ENCODE measurements at places on chromosomes 16 and 17.

DNA sequence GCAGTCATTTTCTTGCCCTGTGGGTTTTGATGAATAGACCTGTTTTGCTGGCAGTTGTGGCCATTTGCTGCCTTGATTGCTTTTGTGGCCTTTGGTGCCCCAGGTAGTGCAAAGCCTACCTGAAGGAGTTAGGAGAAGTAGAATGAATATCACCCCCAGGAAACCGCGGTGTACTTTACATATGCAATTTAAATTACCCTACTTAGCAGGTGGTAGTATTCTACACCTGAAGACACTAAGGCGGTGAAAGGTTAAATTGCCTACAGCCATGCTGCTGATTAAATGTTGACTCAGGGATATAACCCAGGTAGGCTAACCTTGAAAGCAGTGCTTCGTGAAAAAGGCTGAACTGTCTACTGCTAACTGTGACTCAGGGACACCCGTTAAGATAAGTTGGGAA lies 27.2 kb upstream of the WWOX start:
- DNase-seq = no peak

DNA sequence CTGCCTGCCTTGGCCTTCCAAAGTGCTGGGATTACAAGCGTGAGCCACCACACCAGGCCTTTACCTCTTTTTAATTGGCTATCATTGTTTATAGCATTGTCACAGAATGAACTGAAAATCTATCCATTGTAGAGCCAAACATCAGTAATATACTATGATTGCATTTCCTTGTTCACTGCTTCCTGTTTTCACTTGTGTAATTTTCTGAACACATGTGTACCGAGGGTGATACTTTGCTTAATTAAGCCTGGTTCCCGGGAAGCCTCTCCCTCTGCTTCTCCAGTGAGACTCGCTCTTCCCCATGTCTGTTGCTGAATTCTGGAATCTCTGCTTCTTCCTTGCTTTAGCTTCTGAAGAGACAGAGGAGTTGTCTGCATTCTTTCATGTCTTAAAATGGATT lies 33.1 kb downstream of the POLR3E start:
- no peak for DNase-seq

DNA sequence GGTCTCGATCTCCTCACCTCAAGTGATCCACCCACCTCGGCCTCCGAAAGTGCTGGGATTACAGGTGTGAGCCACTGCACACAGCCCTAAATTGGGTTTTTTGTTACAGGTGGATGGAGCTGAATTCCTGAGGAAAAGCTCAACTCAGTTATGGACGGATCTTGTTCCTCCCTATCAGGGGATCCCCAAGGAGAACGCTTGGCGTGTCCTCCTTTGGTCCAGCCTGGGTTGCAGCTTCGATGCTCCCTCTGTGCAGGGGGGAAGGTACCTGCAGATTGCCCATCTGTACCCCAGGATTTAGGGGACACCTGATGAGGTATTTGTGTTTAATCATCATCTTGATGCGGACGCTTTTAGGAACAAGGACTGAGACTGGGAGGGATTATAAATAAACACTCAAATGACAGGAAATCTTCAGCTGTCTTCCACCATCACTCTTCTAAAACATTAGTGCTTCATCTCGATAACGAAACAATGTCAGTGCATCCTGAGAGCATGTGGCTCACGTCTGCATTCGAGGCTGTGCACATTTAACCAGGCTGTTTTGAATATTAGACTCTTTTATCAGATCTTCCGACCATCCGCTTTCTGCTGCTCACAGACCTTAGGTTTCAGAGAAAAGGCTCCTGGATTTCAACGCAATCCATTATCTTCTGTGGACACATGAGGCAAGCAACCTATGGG lies 18.2 kb upstream of the MEIOB start:
- DNase-seq = no peak

DNA sequence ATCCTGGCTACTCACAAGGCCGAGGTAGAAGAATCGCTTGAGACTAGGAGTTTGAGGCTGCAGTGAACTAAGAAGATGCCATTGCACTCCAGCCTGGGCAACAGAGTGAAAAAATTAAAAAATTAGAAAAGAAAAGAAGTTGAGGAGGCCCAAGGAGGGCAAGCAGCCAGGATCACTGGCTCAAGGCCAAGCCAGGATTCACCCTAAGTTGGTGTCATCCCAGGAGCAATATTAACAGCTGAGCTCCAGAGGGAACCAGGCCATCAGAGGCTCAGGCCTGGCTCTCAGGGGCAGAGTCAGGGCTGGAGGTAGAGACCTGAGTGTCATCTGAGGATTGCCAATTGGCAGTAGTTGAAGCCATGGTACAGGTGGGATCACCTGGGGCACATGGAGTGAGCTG lies 20.7 kb downstream of the DRC3 start:
- DNase-seq = no peak

DNA sequence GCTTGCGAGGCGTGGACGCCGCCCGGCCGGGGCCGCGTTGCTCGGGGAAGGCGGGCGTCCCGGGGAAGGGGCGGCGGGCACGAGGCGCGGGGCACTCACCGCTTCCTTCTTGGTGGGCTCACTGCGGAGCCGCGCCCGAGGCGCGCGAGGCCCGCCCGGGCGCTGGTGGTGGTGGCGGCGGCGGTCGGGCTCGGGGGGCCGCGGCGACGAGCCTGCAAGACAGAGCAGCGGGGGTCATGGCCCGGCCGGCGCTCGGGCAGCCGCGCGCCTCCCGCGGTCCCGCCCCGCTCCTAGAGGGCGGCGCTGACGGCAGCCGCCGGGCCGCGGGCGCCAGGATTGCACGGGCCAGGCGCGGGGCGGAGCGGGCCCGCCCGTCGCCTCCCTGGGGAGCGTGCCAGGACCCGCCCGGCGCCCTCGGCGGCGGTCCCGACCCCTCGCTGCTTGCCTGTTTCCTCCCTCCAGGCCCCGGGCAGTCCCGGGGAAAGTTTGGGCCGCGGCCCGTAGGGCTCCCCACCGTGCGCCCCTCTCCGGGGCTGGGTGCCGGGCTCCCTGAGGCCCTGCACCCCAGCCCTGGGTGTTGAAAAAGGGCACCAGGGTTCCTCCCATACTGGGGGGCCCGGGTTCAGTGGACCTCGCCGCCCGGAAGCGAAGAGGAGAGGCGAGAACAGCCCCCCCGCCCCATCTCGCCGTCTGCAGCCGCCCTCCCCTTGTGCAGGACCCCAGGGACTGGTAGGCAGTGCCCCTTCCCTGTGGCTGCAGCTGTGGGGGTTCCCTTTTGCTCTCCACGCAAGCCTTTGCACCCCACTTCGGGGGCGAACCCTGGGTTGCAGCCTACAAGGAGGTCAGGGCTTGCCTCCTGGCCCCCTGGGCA lies at the start of gene C16orf74:
TSS of gene C16orf74 (minus strand) at position 270 of the 871 bp plus-strand sequence. CDS start 15,879 bp downstream, outside the sequence.
- DNase-seq = peak; percentile 44

- no peak for DNase-seq
Measured at GRCh38 chr16:53323924-53324323, 110.3 kb upstream of the RBL2 start.

- no peak for DNase-seq
Measured at GRCh38 chr16:72788269-72788809, 259.6 kb downstream of the ZFHX3 start.

DNA sequence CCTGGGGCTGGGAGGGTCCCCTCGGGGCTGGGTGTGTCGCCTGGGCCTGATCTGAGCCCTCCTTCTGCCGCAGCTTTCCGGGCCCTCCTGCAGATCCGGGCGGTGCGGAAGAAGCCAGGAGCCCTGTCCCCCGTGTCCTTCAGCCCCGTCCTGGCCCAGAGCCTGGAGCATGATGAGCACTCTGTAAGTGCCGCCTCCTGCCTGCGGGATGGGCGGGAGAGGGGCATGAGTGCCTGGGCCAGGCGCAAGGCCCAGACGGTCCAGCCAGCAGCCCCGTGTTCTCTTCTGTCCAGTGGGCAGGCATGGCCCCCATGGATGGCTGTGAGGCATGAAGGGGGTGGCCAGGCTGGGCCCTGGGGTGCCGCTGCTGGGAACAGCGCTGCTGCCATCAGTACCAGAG lies 16.0 kb upstream of the NUDT16L1 start:
- DNase-seq = no peak

DNA sequence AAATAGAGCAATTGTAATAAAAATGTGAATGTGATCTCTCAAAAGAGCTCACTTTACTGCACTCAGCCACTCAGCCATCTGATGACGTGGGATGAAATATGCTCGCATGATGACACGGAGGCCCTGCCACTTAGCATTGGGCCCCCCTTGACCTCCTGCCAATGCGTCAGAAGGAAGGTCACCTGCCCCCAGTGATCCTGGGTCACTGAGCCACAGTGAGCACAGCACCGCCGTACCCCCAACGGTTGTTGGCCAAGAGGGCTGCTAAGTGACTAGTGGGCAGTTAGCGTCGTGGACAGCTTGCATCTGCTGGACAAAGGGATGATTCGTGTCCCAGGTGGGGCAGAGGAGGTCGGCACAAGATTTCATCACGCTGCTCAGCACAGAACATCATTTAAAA lies 22.9 kb downstream of the ZC3H18 start:
- DNase-seq = no peak

- DNase-seq = no peak
Measured at GRCh38 chr16:79821911-79822310, 221.4 kb upstream of the MAF start.

DNA sequence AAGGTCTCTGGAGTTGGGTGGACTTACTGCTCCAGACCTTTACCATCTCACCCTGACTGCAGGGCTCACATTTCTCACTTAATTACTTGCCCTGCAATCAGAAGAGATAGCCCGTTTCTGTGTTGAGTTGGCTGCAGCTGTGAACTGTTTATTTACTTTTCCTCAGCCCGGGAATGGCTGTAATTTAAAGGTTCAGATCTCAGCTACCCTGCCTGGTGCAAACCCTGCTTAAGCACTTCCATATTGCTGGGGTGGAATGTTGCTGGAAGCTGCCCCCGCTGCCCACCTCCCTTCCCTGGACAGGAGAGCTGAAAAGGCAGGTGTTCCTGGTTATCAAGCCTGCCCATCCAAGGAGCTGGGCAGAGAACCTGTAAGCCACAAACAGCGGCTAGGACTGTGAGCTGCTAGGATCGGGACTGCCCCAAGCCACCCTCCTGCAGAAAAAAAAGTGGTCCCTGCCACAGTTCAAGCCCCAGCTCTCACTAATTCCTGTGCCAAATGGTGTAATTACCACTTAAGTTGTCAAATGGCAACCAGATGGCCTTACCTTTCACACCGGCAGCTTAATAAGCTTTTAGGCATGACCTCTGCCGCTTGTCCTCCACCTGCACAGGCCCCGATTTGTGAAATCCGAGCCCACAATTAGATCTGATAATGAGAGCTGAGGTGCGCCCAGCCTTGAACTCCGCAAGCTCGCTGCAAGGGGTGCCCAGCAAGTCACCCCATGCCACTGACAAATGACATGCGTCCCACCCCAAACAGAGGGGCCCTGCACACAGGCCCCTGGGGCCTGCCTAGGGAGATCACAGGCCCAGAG lies 269.8 kb downstream of the C16orf95 start:
- DNase-seq = no peak

- DNase-seq = peak; percentile 37
Measured at GRCh38 chr16:50315346-50315997, 49.1 kb downstream of the ADCY7 start.

GRCh38 chr16:52439171-52439701 lies 107.7 kb downstream of the TOX3 start:
- peak; percentile 33 for DNase-seq

DNA sequence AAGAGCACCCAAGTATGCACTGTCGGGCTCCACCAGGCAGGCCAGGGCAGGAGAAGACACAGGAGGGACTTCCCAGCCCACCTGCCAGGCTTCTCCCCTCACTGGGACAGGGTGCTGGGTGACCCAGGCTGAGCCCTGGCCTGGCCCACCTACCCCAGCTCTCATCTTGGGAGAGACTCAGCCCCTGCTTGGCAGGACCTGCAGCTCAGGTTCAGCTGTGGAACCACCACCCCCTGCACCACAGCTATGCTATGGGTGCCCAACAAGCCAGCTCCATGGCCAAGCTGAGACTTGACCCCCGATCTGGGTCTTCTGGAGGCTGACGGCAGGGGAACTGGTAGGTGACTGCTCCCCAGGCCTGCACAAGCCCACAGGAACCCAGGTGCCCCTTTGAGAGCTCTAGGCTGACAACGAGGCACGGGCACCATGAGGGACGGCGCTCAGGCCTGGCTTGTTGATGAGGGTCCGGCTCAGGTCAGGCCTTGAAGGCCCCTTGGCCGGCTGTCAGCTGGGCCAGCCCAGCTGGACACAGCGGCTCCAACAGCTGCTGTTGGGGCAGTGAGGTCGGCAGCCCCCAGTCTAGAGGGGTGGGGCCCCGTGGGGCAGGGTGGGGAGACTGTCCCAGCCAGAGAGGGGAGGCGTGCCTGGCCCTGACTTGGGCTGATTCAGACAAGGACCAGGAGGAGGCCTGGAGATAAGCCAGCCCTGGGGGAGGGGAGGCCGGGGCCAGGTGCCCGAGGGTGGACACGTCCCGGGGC lies 4.6 kb downstream of the RPUSD1 start:
- no peak for DNase-seq

- no peak for DNase-seq
Measured at GRCh38 chr17:20982589-20983358, 60.0 kb downstream of the USP22 start.

DNA sequence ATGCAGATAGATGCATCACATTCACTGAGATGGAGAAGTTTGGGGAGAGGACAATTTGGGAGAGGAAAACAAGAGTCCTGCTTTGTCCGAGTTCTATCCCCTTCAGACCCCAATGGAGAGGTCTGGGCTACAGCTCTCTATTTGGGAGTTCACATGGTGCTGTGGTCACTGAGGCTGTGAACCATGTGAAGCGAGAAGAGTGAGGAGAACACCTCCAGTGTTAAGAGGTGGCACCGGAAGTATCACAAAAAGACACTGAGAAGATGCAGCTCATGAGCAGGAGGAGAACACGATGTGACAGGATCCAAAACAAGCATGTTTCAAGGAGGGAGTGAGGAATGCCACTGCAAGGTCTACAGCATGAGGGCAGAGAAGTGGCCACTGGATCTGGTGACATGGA lies 39.7 kb downstream of the PIK3R5 start:
- DNase-seq = no peak

- peak; percentile 87 for DNase-seq
Measured at GRCh38 chr17:56808503-56808902, 25.2 kb downstream of the C17orf67 start.

- peak; percentile 31 for DNase-seq
Measured at GRCh38 chr16:72924927-72925630, 122.8 kb downstream of the ZFHX3 start.

DNA sequence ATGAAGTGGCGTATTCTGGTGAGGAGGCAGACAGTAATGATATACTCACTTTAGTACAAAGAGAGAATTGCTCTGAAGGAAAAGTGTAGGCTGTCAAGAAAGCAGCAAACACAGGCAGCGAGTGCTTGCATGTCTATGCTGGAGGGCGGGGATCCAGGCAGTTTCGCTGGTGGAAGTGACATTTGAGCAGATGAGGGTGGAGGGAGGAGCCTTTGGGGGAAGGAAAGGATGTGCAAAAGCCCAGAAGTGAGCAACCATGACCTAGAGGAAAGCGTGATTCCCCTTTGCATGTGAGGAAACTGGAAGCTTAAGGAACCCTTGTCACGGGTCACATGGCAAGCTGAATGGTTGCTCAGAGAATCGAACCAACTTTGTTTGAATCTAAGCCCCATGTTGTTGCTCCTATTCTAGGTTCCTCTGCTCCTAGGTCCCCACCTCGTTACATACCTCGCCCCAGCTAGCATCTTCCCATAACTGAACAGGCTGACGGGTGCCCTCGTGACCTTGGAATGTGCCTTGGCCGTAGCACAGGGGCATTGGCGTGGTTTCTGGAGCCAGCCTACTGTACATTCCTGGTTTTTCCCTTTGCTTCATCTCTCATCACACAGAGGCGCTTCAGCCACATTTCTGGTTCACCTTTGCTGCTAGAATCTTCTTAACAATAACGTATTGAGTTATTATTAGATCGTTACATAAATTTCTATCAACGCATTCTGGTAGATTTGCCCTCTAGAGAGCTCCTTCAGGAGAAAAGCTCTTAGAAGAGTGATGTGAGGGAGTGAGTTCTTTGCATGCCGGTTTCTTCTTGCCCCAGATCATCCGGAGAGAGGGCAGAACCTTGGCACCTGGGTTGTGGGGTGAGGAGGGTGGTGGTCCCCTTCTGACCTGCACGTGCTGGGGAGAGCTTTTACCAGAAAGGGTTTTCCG lies 191.8 kb downstream of the SNX29 start:
- no peak for DNase-seq
